ENCODE measurements at places on chromosomes 5 and 9. TPM values are rescaled to one million over a fixed set of nuclear protein-coding genes. Genes with fewer than 3 reads are reported as not detected.

DNA sequence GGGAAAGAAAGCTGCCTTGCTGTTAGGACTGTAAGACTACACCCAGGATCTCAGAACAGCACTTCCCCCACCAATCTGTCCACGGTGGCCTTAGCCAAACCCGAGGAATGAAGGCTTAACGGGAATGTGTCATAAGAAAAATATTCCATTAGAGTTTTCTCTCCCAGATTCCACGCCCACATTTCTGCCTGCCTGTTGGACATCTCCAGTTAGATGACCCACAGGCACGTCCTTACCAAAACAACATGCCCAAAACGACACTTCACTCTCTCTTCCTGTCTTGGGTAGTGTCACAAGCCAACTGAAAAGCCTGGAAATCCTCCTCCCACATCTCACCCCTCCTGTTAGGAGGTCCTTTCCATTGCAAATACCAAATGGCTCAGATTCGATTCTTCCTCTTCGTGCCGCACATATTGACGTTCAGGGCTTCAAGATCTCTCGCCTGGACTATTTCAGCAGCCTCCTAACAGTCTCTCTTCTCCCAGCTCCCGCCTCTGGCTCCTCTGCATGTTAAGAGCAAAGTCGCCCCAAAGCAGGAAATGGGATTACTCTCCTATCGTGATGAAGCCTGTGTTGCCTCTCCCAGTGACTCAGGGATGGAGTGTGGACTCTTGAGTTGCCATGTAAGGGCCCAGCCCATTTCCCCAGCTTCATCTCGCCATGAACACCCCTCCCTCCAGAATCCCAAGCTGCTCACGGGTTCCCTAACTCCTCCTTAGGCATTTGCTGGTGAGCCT lies 159.3 kb downstream of the NR3C1 start:
- no peak overlapping the region for H3K4me3 ChIP-seq
- no peak for DNase-seq
- no peaks in the 10 kb centered on the region for H3K36me3 ChIP-seq
- H3K4me1 ChIP-seq, result peaks cover 21% of the 10 kb centered on the region
- peak overlapping the region; percentile 34 for H3K27ac ChIP-seq

DNA sequence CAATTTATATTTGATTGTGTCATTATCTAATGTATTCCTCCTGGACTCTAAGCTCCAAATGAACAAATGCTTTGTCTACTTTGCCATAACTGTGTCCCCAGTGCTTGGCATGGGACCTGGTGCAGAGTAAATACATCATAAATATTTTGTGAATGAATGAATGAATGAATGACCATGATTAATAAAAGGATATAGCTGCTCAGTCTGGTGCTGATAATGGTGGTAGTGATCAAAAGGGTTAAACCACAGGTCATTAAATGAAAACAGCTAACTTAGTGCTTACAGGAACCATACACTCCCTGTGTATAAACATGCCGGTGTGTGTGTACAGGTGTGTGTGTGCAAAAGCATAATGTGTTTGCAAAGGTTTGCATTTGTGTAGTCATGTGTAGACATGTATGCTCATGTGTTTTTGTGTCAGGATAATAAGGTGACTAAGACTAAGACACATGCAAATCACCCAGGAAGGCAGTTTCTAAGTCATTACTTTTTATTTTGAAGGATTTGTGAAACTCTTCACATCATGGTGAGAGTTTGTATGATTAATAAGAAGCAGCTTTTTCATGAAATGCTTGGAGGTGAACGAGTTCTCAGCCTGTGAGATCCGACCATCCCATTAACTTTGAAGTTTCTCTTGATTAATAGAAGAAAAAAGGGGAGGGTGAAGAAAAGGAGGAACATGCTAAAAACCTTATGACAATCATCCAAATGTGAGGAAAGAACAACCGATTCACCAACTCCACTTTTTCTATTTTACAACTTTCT lies 24.6 kb downstream of the SPARC start:
- H3K27me3 ChIP-seq, result peaks cover 14% of the 10 kb centered on the region
- no peak overlapping the region for H3K4me3 ChIP-seq
- no peak overlapping the region for H3K27ac ChIP-seq
- no peaks in the 10 kb centered on the region for H3K4me1 ChIP-seq
- no peak for DNase-seq

TCF7 gene
- 12.6 TPM for total RNA-seq

DNA sequence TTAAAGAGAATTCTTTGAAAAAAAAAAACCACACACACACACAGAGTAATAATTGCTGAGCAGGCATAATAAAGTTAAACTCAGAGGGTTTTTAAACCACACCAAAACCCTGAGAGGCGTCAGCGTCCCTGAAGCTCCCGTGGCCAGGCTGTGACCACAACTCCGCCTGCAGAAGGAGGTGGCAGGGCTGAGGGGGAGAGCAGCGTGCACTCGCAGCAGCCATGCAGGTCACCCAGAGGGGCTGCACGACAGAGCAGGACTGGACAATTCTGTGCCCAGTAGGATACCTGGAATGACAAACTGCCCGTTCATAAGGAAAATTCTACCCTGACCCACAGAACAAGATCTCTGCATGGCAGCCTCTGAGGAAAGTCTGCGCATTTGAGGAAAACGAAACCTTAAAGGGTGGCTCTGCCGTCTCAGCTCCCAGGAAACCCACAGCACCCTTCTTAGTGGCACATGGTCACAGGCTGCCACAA lies 44.0 kb downstream of the ROR2 start:
- peak overlapping the region; percentile 88 for H3K27ac ChIP-seq
- peaks cover 4% of the 10 kb centered on the region for H3K36me3 ChIP-seq

TNFSF8 gene
- 0.09 TPM for total RNA-seq

- peaks cover 39% of the 10 kb centered on the region for H3K36me3 ChIP-seq
- H3K4me1 ChIP-seq, result no peaks in the 10 kb centered on the region
- no peaks in the 10 kb centered on the region for H3K27me3 ChIP-seq
- DNase-seq, result no peak
Measured at GRCh38 chr9:108978205-108978604, 35.1 kb downstream of the CTNNAL1 start.

- H3K27me3 ChIP-seq, result no peaks in the 10 kb centered on the region
- no peak for DNase-seq
- H3K27ac ChIP-seq, result no peak overlapping the region
- no peaks in the 10 kb centered on the region for H3K4me1 ChIP-seq
- H3K4me3 ChIP-seq, result no peak overlapping the region
Measured at GRCh38 chr5:89120719-89121118, 237.7 kb upstream of the MEF2C start.

SLC36A3 gene
- total RNA-seq, result not detected

DNA sequence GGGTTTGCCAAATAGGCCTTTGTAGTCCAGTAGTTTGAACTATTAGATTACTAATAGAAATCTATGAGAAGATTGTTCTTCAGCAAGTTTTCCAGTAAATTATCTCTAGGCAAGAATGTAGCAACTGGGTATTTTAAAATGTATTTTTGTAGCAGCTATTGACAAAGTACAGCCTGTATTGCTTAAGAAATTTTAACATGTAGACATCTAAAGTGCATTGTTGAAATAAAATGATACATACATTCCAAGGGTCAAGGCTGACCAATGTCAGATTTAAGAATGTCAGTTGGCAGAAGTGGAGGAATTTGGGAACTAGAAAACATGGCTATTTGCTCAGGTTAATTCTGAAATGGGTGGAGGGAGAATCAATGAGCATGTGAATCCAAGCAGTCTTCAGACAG lies 57.5 kb upstream of the ZSWIM6 start:
- H3K4me1 ChIP-seq, result no peaks in the 10 kb centered on the region
- H3K36me3 ChIP-seq, result no peaks in the 10 kb centered on the region
- no peak overlapping the region for H3K4me3 ChIP-seq
- peaks cover 5% of the 10 kb centered on the region for H3K27me3 ChIP-seq

TGFBI gene
- total RNA-seq, result 0.98 TPM

GRCh38 chr5:67581203-67581602 lies 384.6 kb upstream of the CD180 start:
- no peak for DNase-seq
- no peak overlapping the region for H3K27ac ChIP-seq
- no peaks in the 10 kb centered on the region for H3K4me1 ChIP-seq
- no peaks in the 10 kb centered on the region for H3K36me3 ChIP-seq

CMYA5 gene
- total RNA-seq, result 0.31 TPM

HNRNPAB gene
- 351 TPM for total RNA-seq

Measured in K562 (cell line).